ENCODE measurements at places on chromosomes 1 and 21.

- DNase-seq: no peak
Measured at GRCh38 chr1:67816506-67816905, 16.8 kb downstream of the GNG12 start.

DNA sequence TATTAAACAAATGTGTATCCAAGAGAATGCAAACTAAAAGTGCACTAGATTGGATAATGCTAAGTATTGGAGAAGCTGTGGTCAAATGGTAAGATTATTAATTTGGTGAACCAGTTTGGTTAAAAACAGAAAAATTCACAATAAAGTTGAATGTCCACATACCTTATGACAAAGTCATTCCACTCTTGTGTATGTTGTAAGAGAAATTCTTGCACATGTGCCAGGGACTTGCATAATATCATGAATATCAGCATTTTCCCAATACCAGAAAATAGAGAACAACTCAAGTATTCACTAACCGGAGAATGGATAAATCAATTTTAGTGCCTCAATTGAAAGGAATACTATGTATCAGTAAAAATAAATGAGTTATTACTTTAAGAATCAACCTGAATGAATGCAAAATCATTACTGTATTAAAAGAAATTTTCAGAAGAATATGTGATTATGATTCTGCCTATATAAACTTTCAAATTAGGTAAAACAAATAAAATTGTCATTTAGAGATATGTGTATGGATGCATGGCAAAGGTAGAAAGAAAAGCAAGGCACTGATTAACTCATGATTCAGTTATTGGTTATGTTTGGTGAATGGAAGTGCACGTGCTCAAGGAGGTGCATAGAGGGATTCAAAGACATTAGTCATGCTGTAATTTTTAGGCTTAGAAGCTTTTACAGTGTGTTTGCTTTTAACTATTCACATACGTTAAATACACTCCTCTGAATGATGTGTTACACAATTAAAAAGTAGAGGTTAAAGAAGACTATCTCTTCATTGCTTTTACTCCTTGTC lies 217.4 kb upstream of the KCNK2 start:
- DNase-seq: no peak

DNA sequence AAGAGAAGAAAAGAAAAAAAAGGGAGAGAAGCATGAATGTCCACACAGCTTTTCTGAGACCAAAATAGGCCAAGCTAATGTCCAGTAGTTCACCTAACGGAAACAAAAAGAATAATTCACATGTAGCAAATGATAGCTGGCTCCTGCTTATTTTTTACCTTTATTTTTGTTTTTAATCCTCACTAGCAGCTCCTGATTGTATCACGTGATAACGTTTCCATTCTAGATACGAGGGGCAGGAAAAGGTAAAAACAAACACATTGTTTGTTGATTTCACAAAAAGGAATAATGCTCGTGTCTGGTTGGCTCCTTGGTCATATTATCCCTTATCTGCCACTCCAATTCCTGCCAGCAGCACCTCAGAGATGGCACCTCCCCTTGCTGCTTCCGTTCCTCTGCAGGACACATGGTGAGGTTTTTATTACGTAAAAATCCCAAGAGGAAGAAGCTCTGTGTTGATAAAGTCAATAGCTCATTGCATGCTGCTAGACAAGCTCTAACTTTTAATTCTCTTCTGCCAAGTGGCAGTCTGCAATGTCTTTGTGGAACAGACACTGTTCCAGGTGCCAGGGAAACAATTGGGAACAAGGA lies 201.7 kb downstream of the CRB1 start:
- no peak for DNase-seq

DNA sequence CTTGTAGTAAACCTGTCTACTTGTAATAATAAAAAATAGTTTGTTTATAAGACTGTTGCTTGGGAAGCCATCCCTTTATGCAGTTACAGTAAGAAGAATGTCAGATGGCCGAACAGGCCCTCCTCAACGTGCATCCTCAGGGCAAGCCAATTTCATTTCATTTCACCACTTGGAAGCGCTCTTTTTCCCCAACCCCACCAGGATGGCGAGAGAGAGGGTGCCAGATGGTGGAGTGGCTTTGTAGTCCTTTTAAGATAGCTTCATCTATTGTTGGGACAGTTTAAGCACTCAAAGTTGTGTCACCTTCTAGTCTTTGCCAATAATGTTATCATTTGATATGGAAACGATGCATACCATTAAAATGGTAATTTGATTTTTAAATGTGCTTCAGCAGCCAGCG lies 356.3 kb upstream of the CAMK1G start:
- no peak for DNase-seq

DNA sequence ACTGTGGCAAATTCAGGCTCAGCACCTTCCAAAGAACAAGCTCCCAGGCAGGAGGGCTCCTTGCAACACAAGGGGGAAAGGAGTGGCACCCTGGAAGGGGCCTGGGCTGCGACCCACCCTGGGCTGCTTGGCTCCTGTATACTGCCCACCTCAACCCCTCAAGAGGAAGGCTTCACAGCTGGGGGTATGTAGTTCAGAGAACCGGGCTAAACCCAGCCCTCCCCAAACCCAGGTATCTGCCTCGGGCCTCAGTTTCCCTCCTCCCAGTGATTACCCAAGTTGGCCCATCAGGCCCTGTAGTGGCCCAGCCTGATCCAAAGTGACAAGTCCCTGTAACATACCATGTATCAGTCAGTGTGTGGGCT lies 7.5 kb downstream of the TENT5B start:
- DNase-seq: no peak

GRCh38 chr1:212797681-212798080 lies 6.0 kb downstream of the TATDN3 start:
- DNase-seq: no peak

DNA sequence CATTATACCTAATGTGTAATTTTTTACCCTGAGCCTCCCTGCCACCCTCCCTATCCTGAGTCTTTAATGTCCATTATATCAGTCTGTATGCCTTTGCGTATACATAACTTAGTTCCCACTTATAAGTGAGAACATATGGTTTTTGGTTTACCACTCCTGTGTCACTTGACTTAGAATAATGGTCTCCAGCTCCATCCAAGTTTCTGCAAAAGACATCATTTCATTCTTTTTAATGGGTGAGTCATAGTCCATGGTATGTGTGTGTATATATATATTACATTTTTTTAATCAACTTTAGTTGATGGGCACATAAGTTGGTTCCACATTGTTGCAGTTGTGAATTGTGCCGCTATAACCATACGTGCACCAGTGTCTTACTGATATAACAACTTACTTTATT lies 477.1 kb upstream of the NEGR1 start:
- DNase-seq: no peak

DNA sequence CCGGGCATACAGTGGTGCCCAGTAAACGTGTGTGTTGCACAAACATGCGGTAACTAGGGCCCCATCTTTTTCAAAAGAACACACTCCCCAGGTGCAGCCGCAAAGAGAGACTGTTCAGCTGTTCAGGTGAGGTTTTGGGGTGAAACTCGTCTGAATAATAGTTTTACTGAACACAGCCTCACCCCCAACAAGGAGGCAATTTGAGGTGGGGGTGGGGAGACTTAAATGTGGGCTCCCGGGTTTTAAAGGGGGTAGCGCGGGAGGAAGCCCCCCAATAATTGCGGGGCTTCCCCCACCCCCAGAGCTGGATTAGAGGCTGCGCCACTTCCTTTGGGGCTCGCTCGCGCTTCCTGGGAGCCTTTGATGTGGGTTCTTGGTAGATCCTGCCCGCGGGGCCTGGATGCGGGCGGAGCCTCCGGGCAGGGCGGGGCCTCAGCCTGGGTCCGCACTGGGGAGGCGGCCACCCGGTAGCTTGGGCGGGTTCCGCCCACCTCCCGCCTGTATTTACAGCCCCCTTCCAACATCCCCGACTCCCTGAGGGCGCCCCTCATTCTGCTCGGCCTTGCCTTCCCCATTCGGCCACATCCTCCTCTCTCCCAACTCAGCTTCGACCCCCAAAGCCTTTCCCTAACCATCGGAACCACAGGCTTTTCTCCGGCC lies 6.4 kb upstream of the EPHA2 start:
- no peak for DNase-seq

GRCh38 chr1:52111492-52111891 lies 30.4 kb upstream of the ZFYVE9 start:
- no peak for DNase-seq

DNA sequence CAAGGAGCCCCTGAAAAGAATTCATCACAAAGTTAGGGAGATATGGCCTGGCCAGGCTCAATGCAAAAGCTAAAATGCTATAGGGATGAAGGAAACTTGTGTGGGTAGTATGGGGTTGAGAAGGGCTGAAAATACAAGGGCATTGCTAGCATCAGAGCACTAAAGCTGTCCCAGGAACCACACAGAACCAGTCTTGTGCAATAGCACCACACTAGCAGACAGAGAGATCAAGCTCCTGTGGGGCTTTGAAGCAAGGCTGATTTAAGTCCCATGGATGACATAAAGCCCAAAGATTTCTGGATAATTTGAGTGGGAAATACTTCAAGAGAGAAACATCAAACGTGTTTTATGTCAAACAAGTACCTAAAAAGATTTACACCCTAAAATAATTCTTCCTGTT lies 97.1 kb downstream of the VAV3 start:
- DNase-seq: no peak

DNA sequence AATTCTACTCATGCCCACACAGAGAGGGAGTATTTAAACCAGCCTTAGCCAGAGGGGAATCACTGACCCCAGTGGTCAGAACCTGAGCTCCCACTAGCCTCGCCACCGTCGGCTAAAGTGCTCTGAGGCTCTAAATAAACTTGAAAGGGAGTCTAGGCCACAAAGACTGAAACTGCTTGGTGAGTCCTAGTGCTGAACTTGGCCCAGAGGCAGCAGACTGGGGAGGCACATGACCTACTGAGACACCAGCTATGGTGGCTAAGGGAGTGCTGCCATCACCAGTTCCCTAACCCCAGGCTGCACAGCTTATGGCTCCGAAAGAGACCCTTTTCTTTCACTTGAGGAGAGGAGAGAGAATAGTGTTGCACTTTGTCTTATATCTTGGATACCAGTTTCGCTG lies 1542.8 kb downstream of the KCNT2 start:
- DNase-seq: no peak

GRCh38 chr1:228190182-228190581 lies 17.7 kb upstream of the OBSCN start:
- DNase-seq: no peak

DNA sequence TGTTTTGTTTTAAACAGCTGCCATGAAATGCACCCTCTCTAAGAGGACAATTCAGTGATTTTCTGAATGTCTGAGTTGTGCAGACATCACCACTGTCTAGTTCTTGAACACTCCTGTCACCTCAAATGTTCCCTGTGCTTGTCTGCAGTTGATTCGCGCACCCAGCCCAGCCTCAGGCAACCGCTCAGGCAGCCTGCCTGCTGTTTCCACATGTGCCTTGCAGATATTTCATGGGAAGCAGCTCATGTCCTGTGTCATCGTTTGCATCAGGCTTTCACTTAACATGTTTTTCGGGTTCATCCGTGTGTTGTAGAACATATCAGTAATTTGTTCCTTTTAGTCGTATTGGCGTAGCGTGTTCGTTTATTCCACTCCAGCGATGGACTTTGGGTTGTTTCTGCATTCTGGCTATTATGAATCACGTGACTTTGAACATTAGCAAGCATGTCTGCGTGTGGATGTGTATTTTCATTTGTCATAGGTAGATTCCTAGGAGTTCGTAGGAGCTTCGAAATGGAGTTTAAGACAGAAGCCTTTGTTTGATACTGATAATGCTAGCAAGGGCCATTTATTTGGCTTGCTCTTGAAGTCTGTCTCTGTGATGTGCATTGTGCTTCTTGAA lies 12.1 kb downstream of the ADARB1 start:
- no peak for DNase-seq

DNA sequence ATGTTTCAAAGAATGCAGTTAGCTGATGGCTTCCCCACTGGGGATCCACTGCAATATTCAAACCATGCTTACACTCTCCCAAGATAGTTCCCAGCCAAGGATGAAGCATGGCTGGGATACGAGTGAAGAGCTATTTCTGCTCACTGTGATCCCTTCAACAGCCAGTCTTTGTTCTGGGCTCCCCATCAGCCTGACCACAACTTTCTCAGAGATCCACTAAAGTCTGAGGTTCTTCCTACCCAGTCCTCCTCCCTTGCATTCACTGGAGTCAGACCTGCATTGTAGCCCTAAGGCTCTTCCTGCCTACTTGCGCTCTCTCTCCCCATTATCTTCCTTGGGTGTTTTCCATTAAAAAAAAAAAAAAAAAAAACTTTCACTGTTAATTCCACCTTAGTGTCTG lies 101.4 kb downstream of the TTLL7 start:
- DNase-seq: no peak

GRCh38 chr1:25567710-25568089 lies 24.3 kb downstream of the LDLRAP1 start:
- DNase-seq: no peak

DNA sequence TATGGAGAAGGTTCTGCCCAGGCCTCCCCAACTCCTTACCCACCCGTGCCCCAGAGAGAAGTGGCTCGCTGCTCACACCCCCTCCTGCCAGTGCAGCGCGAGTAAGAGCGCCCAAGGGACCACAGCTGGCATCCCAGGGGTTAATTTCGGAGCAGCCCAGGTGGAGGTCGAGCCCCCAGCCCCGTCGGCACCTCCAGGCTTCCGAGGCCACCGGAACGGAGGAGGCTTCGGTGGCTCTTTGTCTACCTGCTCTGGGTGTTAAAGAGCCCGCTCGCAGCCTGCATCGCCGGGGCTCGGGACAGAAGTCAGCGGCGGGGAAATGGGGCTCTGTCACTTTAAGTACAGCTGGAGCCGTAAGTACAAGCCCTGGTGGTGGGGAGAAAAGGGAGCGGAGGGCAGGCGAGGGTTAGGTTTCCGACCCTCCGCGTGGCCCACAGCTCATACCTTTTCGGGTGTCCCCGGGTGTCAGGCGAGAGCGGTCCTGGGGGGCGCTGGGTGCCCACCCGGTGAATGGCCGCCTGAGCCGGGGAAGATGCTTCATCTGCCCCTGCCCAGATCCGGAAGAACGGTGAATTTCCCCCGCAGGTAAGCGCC lies 89.4 kb upstream of the IPO9 start:
- DNase-seq: peak; percentile 68

GRCh38 chr1:227311389-227312001 lies 6.8 kb downstream of the CDC42BPA start:
- DNase-seq: no peak

DNA sequence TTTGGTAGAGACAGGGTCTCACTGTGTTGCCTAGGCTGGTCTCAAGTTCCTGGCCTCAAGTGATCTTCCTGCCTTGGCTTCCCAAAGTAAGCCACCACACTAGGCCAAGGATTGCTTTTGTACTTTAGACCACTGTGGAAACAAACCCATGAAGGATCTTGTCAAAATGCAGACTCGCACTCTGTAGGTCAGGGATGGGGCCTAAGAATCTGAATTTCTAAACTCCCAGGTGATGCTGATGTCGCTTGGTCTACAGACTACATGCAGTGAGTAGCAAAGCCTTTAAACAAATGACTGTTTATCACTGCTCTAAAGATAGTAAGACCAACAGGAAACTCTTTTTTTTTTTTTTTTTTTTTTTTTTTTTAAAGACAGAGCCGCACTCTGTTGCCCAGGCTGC lies 54.1 kb upstream of the MUTYH start:
- no peak for DNase-seq

DNA sequence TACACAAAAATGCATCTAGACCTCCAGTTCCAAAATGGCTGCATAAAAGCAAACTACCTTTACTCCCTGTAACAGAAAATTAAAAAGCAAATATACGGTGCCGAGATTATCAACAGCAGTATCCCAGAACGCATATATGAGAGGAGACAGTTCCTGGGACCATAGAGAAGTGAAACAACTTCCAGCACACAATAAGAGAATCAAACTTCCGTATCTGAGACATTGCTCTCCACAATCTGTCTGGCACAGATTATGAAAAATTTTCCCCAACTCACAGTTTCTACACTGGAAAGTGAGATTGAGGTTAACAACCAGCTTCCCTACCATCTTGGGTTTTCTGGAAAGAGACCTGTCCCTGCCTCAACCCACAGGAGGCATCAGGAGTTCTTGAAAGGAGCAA lies 47.2 kb upstream of the ST6GALNAC3 start:
- no peak for DNase-seq

Data from NCI-H2107 (cell line).